ENCODE measurements at places on chromosomes 3 and 15.

DNA sequence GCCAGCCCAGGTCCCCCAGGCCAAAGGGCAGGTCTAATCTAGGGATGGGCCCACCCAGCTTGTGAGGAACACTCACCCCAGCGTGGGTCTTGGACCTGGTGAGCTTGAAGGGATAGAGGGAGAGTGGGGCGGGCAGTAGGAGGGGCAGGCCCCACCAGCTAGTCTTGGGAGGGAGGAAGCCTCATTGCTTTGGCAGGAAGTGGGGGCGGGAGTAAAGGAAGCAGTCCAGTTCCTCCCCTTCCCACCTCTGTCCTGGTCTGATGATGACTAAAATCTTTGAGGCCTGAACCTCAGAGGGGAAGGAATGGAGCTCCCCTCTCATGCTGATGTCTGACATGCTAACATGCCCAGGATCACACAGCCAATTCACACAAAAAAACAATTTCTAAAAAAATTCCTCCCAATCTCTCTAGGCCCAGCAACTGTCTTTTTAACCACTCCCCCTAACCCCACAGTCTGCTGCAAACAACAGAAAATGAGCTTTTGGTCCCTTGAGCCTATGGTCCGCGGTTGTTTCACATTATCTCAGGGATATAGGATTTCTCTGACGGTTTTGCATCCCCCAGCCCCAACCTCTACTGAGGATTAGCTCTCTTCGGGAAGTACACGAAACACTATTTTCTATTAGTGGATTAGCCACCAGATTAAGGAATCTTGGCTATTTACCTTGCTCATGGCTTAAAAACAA is 30.7 kb upstream of the DUSP7 start:
- DNase-seq = peak; percentile 85

DNA sequence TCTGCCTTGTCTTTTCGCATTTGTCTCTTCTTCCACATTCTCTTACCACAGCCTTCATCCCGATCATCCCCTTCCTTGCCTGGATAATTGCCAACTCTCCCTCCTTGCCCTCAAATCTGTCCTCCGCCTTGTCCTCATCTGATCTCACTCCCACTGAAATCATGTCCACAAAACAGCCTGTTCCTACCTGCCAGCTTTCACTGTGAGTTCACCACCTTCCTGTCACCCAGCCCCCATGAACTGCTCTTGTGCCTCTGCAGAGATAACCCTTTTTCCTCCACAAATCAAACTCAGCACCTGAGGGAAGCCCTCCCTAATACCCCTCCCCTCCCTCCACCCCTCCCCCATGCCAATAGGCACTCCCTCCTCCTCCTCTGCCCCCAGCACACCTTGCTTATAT is 4.8 kb upstream of the ADCY5 start:
- DNase-seq = no peak

GRCh38 chr3:184791171-184791570 is 20.8 kb upstream of the VPS8 start:
- no peak for DNase-seq

GRCh38 chr3:57288403-57288802 is 4.1 kb downstream of the ASB14 start:
- DNase-seq = no peak

GRCh38 chr3:108455212-108455705 is 55.1 kb downstream of the MYH15 start:
- no peak for DNase-seq

GRCh38 chr3:140092848-140093536 is 158.0 kb downstream of the CLSTN2 start:
- DNase-seq = no peak
